ENCODE measurements at places on chromosomes 5 and 9.

- no peak for DNase-seq
These were observed 587.7 kb upstream of the GRAMD2B start for GRCh38 chr5:125835293-125836172.

GRCh38 chr9:124218438-124218982 lies 39.2 kb upstream of the NEK6 start:
- DNase-seq: no peak

GRCh38 chr5:157778121-157778805 lies 34.8 kb downstream of the LSM11 start:
- no peak for DNase-seq

- no peak for DNase-seq
These were observed 86.7 kb upstream of the ICE1 start for GRCh38 chr5:5335700-5336264.

GRCh38 chr5:66992547-66992946 lies 204.1 kb downstream of the CD180 start:
- no peak for DNase-seq

- DNase-seq: no peak
These were observed 3.3 kb upstream of the SLC2A8 start for GRCh38 chr9:127393645-127394044.

- no peak for DNase-seq
These were observed 149.7 kb downstream of the SGCD start for GRCh38 chr5:156476678-156477077.

- DNase-seq: no peak
These were observed 14.6 kb downstream of the NOL8 start for GRCh38 chr9:92310562-92310961.

DNA sequence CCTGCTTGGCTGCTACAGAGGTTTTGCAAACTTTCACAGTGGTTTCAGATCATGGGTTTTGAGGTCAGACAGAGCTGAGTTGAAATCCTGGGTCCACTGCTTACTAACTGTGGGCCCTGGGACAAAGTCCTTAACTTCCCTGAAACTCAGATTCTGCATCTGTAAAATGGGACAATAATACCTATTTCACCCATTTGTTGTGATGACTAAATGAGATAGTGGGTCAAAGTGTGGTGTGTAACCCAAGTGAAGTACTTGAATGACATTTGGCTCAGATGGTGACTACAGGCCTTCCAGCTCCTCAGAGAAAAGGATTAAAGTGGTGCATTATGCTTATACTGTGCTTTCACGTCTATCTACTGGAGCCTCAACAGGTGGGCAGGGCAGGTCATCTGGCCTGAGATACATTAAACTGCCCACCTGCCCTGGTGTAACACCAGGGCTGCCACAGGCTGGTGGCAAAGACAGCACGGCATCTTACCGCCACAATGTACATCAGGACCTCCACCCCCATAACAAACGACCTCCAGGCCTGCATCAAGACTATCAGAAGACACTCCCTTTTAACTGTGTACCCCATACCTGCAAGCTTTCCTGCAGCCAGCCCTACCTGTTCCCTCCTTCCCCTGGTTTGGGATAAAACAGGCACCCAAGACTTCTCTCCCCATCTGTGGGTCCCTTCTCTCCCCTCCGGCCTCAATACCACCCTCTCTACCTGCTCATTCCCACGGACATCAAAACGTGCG lies 846 bp upstream of the TRAF1 start:
- DNase-seq: no peak

DNA sequence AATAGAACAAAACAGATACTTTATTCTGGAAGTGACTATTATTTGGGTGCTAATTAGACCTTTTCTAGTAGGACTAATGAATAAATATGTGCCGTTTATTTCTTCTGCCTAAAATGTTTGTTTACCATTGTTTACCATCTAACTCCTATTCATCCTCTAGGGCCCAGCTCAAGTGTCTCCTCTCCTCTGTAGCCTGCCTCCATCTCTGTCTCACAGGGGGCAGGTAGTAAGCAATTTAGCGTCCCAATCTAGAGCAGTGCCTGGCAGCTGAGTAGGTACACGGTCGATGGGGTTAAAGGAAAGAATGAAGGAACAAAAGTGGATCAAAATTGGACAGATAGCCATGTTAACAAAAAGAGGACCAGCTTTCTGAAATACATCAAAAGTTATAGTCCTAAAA lies 230.9 kb downstream of the SLF1 start:
- DNase-seq: no peak

DNA sequence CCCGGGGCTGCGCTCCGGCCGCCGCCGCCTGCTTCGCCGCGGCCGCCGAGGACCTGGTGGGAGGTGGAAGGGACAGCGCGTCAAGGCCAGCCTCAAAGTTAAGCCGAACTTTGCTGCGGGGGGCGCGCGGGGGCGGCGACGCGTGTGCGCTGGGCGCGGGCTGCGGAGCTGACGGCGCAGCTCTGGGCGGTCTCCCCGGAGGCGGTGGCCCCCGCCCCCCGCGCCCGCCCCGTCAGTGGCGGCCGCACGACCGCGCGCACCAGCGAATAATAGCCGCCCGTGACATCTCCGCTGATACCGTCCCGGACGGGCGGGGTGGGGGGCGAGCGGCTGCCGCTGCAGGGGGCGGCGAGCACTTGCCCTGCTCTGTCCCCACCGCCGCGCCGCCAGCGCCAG lies 579 bp upstream of the FAM78A start:
- DNase-seq: peak; percentile 42

- DNase-seq: no peak
These were observed 323.5 kb upstream of the SLC24A2 start for GRCh38 chr9:20112205-20112783.

- DNase-seq: no peak
These were observed 40.8 kb downstream of the GRAMD2B start for GRCh38 chr5:126464016-126464415.

GRCh38 chr5:134993161-134993560 lies 25.5 kb downstream of the CATSPER3 start:
- no peak for DNase-seq

- DNase-seq: no peak
These were observed 100.7 kb downstream of the PAM start for GRCh38 chr5:102855681-102856388.

DNA sequence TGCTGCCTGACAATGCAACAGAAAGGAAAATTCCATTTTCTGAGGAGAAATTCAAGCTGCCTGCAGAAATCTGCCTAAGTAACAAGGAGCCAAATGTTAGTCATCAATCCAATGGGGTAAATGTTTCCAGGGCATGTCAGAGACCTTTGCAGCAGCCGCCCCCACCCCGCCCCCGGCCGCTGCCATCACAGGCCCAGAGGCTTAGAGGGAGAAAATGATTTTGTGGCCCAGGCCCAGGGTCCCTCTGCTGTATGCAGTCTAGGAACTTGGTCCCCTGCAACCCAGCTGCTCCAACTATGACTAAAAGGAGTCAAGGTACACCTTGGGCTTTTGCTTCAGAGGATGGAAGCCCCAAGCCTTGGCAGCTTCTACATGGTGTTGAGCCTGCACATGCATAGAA lies 45.0 kb downstream of the VLDLR start:
- no peak for DNase-seq

- DNase-seq: no peak
These were observed 397.2 kb upstream of the CLINT1 start for GRCh38 chr5:158256096-158256495.

DNA sequence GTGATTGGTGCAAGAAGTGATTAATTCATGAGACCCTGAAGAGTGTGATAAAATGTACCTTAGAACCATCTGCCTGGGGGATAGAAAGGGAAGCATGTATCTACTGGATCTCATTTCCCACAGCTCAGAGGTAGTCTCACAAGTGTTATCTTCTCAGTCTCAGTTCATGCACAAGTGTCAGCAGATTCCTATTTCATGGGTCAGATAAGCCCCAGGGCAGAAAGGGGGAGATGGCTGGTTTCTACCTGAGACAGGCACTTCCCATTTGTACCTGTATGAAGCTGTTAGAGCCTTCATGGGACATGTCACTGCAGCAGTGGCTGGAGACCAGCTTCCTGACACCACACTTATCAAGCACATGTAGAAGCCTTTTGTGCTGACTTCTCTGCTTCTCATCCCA lies 45.6 kb upstream of the SMIM15 start:
- no peak for DNase-seq

GRCh38 chr5:150105928-150106615 lies 19.7 kb upstream of the CSF1R start:
- DNase-seq: no peak

DNA sequence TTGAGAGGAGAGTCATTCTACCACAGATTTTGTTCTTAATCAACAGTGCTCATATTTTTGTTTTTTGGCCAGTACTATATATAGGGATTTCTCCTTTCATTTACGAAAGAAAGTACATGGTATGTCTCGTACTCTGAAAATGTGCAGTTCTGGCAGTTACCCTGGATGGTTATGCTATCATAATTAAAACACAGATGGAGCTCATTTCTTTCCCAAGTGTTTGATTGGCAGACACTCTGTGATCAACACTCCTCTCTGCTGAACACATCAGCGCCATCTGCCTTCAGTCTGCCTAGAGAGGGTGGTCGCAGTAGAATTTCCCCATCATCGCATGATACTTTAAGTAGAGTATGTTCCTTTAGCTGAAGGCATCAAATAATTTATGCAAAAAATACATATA lies 64.5 kb downstream of the PAM start:
- no peak for DNase-seq

DNA sequence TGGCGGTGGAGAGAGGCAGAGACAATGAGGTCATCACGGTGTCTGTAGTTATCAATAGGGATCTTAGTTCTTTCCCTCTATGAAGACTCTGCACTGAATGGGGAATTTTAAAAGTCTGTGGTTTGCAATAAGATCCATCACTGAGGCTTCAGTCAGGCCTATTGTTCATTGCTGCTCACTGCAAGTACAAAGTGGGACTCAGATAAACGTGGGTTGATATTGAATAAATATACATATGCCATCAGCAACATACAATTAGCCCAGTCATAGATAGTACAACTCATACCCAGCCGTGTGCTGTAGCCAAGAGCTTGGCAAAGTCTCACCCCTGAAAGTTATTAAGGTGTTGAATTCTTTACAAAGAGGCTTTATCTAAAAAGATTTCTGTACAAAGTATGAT lies 88.4 kb downstream of the ENC1 start:
- DNase-seq: no peak

DNA sequence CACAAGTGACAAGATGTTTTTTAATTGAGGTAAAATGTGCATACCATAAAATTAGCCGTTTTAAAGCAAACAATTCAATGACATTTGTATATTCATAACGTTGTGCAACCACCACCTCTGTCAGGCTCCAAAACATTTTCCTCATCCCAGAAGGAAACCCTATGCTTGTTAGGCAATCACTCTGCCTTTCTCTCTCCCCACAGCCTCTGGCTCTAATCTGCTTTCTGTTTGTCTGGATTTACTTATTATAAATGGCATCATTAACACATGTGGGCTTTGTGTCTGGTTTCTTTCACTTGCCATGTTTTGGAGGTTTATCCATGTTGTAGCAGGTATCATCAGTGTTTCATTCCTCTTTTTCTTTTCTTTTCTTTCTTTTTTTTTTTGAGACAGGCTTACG lies 1.4 kb upstream of the N4BP3 start:
- DNase-seq: no peak

DNA sequence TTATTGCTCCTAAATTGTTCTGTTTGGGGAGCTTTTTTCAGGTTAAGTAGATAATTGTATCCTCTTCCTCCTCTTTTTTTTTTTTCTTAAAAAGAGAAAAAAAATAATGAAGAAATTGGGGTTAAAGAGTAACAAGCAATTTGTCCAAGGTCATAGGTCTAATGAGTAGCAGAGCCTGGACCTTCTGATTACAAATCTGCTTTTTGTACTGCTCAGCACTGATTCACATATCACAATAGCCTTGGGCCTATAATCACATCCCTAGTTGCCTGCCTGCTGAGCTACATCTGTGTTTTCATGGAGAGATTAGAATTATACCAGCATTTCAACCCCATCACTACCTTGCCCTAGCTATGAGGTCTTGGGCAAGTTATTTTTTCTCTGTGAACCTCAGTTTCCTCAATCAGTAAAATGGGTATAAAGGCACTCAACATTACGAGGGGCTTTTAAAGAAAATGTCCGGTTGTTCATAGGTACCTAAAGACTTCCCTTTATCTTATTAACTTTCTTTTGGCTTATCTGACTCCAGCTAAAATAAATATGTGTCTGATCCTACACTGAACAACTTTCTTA lies 152.3 kb downstream of the BAAT start:
- DNase-seq: no peak

DNA sequence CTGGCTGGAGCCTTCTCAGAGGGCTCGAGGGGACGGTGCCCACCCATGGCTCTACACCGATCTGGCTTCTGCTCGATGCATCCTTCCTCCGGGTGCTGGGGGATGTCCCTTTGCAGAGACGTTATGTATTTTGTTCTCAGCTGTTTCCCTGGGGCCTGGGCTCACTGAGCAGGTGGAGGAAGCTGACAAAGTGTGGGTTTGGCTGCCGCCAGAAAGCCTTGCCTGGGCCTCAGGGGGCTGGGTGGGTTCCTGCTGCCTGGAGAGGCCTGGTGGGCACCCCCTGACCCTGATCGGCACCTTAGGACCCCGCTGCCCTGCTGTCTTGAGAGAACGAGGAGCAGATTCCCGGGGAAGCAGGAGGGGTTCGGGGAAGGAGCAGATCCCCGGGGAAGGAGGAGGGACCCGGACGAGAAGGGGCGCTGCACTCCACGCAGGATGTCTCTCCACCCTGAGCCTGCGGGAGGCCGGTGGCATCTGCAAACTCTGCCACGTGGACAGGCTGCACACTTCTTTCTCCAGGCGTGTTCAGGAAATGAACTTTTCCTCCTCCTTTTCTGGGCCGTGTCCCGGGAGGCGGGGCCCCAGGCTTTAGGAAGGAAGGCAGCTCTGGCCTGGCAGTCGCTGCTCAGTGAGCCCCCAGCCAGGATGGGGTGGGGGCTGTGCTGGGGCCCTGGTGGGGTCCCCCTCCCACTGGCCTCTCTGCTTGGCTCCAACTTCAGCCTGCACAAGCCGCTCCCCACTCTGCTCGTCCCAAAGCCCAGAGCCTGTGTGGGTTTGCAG lies 148.9 kb downstream of the RXRA start:
- no peak for DNase-seq

DNA sequence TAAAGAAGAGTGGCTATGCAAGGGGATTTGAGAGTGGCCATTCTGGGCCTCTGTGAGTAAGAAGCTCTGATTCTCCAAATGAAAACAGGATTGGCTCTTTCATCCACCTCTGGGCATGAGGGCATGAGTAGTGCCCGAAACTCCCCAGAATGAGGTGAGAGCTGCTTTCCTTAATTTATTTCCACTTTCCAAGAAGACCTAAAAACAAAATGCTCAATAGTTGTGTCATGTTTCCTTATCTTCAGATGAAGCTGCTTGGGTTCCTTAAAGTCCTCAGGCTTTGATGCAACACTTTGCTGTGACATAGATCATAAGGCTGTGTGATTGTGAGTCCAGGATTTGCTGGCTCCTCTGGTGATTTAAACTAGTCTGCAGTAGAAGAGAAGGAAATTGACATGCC lies 3.1 kb upstream of the ZCCHC10 start:
- DNase-seq: no peak

GRCh38 chr9:2957656-2958200 lies 113.8 kb upstream of the PUM3 start:
- DNase-seq: no peak

DNA sequence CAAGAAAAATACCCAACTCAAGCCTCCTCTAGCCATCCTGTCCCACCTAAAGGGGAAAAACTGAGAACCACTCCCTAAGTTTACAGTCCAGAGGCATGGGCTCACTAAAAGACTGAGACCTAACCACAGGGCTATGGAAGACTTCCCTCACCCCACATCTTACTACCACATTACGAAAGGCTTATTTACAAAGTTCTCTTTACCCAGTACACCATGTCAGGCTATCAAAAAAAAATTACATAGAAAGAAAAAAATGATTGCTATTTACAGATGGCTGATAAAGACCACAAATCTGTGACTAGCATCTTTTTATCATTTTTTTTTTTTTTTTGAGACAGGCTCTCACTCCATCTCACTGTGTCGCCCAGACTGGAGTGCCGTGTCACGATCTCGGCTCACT lies 69.7 kb upstream of the TNPO1 start:
- no peak for DNase-seq

Data from hematopoietic multipotent progenitor cell treated with erythropoietin and hydrocortisone succinate and interleukin-3 and kit ligand, for 15 days (in vitro differentiated cells).